Keratinocyte (primary cell): ENCODE measurements at places on chromosomes 1 and 21.

DNA sequence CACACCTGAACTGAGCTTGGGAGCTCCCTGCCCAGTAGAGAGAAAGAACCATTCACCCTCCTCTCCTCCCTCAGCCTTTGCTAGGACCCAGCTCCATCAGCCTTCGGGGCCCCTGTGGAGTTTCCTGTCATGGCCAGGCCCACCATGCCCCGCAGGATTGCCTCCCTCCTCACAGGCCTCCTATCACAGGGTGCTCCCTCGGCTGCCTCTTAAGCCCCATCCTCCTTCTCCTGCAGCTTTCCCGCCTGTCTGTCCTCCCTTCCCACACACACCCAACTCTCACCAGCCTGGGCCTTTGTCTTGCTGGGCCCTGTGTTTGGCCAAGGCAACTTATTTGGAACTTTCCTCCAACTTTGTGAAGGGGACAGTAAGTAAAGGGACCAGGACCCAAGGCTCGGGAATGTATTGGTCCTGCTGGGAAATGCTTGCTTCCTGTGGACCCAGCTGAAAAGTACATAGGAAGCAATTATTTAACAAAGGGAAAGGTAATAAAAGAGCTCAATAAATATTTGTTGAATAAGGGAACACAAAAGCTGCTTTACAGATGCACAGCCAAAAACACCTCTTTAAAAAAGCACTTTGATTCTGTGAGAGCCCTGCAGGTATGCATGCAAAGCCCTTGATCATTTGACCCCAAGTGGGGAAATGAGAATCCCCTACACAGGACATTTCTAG lies 31.6 kb upstream of the TENT5C start:
- DNase-seq = no peak

DNA sequence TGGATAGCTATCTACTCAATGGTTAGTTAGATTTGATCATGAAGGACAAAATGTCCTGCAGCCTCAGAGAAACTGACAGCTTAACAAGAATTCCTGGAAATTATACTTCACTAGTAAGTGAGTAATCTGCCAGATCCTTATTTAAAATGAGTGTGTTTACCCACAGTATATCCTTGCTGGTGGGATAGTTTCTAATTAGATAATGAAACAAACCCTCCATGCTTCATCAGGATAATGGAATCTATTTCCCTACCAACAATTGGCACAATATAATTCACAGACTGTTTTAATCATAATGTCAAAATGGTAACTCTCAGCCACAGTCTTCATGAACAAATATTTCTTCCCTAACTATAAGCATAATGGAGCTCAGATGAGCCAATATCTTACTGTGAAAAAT lies 239.4 kb upstream of the ST6GALNAC5 start:
- no peak for DNase-seq

- no peak for DNase-seq
Measured at GRCh38 chr1:115107516-115108260, 18.4 kb upstream of the TSPAN2 start.

DNA sequence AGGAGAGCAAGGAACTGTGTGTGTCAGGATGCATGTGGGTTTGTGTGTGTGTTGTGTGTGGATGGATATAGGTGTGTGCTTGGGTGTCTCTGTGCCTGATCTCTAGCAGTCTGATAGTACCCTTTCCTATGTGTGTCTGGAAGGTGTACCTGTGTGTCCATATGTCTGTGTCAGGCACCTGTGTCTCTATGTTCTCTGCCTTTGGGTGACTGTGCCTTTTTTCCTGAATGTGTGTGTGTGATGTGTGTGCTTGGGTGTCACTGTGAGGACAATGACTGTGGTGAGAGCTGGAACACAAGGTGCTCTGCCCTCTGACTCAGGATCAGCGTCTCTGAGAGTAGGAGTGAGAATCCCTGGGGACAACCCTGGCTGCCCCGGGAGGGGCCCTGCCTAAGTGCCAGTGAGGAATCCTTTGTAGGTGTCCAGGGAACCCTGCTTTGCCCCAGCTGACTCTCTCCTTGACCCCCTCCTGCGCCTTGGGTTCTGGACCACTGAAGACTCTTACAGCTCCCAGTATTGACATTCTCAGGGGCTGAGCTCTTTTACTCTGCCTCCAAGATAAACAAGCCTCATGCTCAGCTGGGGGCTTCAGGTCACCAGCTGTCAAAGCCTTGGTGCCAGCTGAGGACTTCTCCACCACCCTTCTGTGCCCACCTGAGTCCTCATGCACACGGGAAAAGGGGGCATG lies 735 bp upstream of the EFNA3 start:
- DNase-seq = no peak

DNA sequence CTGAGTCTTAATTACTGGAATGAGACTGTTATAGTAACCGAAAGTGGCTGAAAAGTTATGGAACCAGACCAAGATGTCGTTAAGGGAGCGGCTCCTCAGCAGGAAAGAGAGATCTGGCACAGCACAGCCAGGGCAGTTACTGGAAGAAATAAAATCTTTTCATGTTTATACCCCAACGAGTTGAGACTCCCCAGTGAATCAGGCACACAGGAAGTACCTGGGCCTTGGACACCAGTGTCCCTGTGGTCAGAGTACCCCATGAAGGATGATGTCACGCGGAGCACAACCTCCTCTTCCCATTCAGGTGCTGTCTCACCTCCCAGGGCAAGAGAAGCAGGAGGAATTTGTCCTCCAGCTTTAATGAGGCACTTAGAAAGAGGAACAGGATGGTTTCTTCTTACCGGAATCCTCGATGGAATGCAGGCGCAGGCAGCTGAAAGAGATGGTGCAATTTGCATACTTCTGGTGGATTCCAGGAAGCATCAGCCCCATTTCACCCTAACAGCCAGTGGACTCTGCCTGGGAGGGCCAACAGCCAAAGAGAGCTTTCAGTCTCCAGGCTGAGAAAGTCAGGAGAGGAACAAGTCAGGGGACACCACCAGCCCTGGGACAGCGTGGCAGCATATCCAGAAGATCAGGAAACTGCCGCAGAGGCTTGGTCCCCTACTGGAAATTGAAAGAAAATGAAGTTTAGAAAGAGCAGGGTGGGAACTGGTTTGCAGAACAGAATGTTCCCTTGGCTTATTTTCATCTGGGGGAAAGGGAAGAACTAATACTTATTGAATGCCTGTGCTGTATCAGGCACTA lies 35.9 kb upstream of the CTTNBP2NL start:
- no peak for DNase-seq

GRCh38 chr1:152328801-152329391 lies 3.9 kb upstream of the FLG start:
- DNase-seq = no peak

DNA sequence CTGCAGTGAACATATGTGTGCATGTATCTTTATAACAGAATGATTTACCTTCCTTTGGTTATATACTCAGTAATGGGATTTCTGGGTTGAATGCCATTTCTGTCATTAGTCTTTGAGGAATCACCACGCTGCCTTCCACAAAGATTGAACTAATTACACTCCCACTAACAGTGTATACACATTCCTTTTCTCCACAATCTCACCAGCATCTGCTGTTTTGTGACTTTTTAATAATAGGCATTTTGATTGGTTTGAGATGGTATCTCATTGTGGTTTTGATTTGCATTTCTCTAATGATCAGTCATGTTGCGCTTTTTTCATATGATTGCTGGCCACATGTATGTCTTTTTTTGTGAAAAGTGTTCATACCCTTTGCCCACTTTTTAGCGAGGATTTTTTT lies 680.5 kb downstream of the PTPRC start:
- no peak for DNase-seq

- no peak for DNase-seq
Measured at GRCh38 chr1:24547195-24547594, 8.7 kb upstream of the NCMAP start.

DNA sequence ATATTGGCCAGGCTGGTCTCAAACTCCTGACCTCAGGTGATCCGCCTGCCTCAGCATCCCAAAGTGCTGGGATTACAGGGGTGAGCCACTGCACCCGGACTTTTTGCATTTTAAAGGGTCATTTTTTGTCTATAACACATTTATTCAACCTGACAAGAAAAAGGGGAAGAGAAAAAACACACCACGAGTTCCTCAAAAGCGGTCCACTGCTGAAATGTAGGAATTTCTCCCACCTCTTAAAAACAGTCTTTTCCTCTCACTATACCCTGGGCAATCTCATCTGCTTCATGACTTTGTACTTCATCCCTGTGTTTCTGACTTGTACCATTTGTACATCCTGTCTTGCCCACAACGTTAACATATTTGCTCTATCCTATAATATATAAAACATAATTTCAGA lies 413.3 kb upstream of the PTBP2 start:
- DNase-seq = no peak

- DNase-seq = no peak
Measured at GRCh38 chr1:92500552-92500951, 13.8 kb upstream of the GFI1 start.

DNA sequence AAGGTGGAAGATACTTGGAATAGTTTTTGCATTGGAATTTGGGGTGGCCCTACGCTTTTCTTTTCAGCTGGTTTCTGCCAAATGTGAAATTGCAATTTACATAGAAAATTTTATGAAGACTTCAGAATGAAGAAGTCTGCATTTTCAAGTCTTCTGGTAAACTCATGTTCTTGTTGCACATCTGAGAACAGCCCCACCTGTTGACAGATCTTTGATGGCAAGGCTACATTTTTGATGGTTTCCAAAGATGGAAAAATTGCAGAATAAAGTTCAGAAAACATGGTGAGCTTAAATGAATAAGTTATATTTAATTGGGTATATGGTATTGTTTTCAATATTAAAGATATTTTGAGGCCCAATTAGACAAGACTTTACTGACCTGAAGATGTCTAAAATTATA lies 25.4 kb downstream of the OLFM3 start:
- no peak for DNase-seq

- DNase-seq = no peak
Measured at GRCh38 chr1:202199040-202199889, 5.7 kb downstream of the LGR6 start.

DNA sequence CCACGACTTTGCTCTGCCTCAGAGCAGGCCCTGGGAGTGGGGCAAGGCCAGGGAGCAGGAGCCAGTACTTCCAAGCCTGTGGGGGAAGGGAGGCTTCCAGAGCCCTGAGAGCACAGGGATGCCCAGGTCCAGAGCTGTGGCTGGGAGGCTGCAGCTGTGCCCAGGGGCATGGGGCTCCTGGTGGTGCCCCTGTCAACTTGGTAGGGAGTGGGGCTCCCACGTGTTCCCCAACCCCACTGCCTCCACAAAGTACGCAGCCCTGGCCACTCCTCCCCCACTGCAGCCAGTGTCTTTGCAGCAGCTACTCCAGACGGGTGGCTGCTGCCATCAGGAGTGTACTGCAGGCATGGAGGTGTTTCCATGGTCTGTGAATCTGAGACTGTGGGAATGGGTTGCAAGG lies 294.1 kb upstream of the SNX7 start:
- no peak for DNase-seq

DNA sequence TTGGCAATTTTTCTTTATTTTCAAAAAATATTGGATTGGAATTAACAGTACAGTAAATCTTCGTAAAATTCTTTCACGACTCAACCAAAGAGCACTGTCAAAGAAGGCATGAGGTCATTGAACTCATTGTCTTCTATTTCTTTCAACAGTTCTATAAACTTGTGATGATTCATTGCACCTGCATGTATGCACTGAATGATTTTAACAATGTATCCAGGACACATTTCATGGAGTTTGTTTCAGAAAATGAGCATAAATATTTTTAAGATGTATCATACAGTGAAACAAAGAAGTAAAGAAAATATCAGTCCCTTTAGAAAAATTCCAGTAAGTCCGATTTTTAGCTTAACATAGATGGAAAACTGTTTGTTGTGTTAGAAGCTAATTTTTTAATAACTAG lies 33.6 kb upstream of the CD34 start:
- DNase-seq = no peak

DNA sequence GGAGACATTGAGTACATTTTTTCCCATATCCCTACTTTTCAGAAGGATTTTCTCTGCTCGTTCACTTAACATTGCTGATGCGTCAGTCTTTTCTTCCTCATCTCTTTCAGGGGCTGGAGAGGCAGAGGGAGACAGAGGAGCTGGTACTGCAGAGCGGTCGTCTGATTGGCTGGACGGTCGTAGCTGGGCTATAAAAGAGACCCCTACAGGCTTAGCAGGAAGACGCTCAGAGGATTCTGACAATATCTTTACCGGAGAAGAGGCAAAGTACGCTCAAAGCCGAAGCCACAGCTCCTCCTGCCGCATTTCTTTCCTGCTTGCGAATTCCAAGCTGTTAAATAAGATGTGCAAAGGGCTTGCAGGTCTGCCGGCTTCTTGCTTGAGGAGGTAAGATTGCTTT lies at the start of gene RGS4:
RGS4 (plus strand) TSS at position 220 of the 400 bp plus-strand sequence; CDS start at position 344, 124 bp downstream.
- no peak for DNase-seq

DNA sequence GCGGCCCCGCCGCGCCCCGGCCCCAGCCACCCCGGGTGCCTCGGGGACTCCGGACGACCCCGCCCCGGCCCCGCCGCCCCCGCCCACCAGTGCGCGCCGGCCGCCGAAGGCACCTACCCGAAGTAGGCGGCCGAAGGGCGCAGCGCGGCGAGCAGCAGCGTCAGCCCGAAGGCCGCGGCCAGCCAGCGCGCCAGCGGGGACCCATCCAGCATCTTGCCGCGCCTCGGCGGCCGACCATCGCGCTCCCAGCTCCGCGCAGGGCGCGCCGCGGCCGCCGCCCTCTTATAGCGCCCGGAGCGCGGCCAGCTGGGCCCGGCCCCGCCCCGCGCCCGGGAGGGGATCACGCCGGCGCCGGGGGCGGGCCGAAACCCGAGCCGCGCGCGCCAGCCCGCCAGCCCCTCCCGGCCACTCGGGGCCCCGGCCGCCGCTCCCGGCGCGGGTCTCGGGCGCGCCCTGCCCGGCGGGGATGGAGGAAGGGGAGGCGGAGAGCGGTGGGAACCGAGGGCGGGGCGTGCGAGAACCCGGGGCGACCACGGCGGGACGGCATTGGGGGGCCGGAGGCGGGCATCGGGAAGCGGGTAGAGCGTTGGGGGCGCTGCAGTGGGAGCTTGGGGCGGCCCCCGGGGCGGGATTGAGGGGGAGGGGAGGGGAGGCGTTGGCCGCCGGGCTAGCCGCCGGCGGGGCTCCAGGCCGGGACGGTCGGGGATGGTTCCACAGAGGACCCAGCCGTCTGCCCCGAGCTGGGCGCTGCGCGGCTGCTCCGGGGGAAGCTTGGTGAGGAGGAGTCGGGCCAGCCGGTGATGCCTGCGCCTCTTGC lies at the start of gene WNT9A:
WNT9A (minus strand) TSS at position 257 of the 817 bp plus-strand sequence; CDS start at position 212, 45 bp downstream.
- no peak for DNase-seq

GRCh38 chr1:20381045-20381641 lies 90.5 kb downstream of the VWA5B1 start:
- DNase-seq = no peak

- no peak for DNase-seq
Measured at GRCh38 chr1:59972216-59972927, 45.8 kb upstream of the CYP2J2 start.

GRCh38 chr1:41041614-41042270 lies 20.2 kb upstream of the SLFNL1 start:
- DNase-seq = no peak
